ENCODE measurements at places on chromosomes 4 and X. TPM values are rescaled to one million over a fixed set of nuclear protein-coding genes. Genes with fewer than 3 reads are reported as not detected.

The TENM3 gene
- 5.4 TPM for total RNA-seq

The MGAT4D gene
- not detected for total RNA-seq

DNA sequence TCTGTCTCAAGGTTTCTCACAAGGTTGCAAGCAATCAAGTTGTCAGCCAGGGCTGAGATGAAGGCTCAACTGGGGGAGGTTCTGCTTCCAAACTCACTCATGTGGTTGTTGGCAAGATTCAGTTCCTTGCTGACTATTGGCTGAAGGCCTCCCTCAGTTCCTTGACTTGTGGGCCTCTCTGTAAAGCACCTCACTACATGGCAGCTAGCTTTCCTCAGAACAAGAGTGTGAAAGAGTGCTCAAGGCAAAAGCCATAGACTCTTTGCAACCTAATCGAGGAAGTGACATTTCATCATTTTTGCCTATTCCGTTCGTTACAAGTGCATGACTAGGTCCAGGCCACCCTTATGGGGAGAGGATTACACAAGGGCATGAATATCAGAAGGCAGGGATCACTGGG lies 52.0 kb downstream of the CXorf58 start:
- no peaks in the 10 kb centered on the region for H3K36me3 ChIP-seq
- DNase-seq = no peak
- no peak overlapping the region for H3K27ac ChIP-seq
- H3K4me1 ChIP-seq = no peaks in the 10 kb centered on the region

DNA sequence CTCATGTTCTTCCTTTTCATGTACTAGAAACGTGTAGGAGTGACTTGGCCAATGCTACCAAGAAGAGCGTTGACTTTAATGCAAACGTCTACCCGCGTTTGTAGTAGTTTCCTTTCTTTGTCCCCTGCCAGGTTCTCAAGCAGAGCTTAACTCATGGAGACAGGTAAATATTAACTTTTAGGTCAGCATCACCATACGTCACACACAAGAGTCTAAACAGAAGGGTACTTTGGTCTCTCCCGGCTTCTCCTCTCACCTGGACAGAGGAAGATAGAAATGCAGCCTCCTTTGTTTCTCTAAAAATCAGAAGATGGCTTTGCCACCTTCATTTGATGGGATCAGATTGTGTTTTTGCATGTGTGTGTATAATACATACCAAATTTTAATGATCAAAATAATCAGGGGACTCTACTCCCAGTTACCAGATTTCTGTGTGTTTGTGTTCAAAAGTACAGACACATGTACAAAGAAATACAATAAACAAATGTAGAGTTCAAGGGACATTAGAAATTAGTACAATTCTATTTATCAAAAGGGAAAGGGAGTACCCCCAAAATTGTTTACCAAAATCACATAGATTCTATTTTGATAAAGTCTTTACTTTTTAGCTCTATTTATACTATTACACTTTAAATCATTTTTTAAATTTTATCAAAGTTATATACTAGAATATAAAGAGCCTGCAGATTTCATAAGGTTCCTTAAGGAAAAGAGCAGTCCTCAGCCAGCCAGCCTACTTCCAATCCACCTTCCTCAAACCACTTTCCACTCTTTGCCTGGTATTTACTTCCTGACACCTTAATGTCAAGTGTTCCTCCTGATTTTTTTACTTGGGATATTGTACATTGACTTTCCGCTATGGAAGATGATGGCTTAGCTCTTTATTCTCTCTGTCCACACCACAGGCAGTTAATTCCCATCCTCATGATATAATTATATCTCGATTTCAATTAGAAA lies 195.5 kb downstream of the RELL1 start:
- H3K4me1 ChIP-seq = no peaks in the 10 kb centered on the region
- H3K36me3 ChIP-seq = no peaks in the 10 kb centered on the region
- no peak overlapping the region for H3K4me3 ChIP-seq
- H3K27ac ChIP-seq = no peak overlapping the region
- no peaks in the 10 kb centered on the region for H3K27me3 ChIP-seq
- no peak for DNase-seq

DNA sequence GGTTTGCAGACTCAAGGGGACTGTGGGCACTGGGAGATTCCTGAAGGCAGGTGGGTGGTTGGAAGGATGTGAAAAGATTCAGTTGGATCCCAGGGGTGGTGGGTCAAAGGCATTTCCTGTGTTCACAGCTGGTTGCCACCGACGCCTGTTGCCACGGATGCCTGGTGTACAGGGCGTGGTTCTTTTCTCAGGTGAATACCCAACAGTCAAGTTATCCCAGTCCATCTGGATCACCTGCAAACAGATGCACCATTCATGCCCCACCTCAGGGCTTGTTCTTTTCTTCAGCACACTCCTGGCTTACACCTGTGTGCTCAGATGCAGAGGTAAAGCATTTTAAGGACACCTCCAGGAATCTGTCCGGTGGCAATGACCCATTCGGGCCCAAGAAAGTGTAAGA lies 55.8 kb upstream of the SHOX start:
- no peaks in the 10 kb centered on the region for H3K27me3 ChIP-seq
- DNase-seq = no peak
- no peak overlapping the region for H3K4me3 ChIP-seq
- no peaks in the 10 kb centered on the region for H3K4me1 ChIP-seq

- H3K4me3 ChIP-seq = no peak overlapping the region
- H3K27me3 ChIP-seq = no peaks in the 10 kb centered on the region
- H3K4me1 ChIP-seq = no peaks in the 10 kb centered on the region
- no peak for DNase-seq
Observed at GRCh38 chr4:60042231-60042652, 1157.9 kb upstream of the ADGRL3 start.

GRCh38 chr4:18844726-18845125 lies 823.2 kb upstream of the LCORL start:
- no peak for DNase-seq
- H3K27me3 ChIP-seq = no peaks in the 10 kb centered on the region
- no peak overlapping the region for H3K4me3 ChIP-seq
- no peaks in the 10 kb centered on the region for H3K36me3 ChIP-seq
- no peak overlapping the region for H3K27ac ChIP-seq

GRCh38 chr4:133233922-133234321 lies 84.8 kb downstream of the PCDH10 start:
- no peaks in the 10 kb centered on the region for H3K36me3 ChIP-seq
- H3K4me1 ChIP-seq = no peaks in the 10 kb centered on the region
- no peak overlapping the region for H3K27ac ChIP-seq
- no peak overlapping the region for H3K4me3 ChIP-seq
- H3K27me3 ChIP-seq = no peaks in the 10 kb centered on the region
- no peak for DNase-seq

GRCh38 chrX:30880058-30880457 lies 9.0 kb downstream of the TAB3 start:
- no peaks in the 10 kb centered on the region for H3K27me3 ChIP-seq
- peaks cover 2% of the 10 kb centered on the region for H3K4me1 ChIP-seq
- DNase-seq = no peak
- no peak overlapping the region for H3K27ac ChIP-seq
- no peaks in the 10 kb centered on the region for H3K36me3 ChIP-seq
- no peak overlapping the region for H3K4me3 ChIP-seq

DNA sequence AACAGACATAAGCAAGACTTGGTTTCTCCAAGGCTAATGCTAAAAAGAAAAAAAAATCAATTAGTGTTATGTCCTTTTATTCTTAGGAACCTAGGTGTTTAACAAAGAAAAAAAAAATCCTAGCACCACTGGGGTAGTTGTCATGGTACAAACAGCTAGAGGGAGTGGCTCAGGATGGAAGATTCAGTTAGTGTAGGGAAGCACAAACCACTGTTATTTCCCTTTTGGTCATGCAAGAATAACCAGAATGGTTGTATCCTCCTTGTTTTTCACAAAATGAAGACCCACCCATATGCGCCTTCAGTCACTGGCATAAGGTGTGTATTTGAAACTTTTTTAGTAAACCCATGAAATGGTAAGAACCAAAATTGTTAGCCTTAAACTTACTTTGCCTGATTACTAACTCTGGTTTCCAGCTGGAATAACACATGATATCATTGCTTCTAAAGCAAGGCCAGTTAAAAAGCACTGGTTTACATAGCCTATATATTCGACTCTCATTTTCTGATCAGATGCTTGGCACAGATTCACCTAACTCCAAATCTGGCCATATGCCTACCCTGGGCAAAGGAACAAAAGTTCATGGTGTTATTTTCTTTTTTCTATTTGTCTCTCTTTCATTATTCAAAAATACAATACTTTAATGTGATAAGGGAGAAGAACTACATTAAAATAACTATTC lies 132.6 kb downstream of the SCFD2 start:
- H3K27ac ChIP-seq = no peak overlapping the region
- no peaks in the 10 kb centered on the region for H3K27me3 ChIP-seq
- H3K4me1 ChIP-seq = no peaks in the 10 kb centered on the region

- no peak overlapping the region for H3K27ac ChIP-seq
- no peak for DNase-seq
- H3K4me1 ChIP-seq = no peaks in the 10 kb centered on the region
- H3K27me3 ChIP-seq = no peaks in the 10 kb centered on the region
- H3K36me3 ChIP-seq = no peaks in the 10 kb centered on the region
- no peak overlapping the region for H3K4me3 ChIP-seq
Observed at GRCh38 chr4:67371615-67372014, 173.7 kb downstream of the CENPC start.

DNA sequence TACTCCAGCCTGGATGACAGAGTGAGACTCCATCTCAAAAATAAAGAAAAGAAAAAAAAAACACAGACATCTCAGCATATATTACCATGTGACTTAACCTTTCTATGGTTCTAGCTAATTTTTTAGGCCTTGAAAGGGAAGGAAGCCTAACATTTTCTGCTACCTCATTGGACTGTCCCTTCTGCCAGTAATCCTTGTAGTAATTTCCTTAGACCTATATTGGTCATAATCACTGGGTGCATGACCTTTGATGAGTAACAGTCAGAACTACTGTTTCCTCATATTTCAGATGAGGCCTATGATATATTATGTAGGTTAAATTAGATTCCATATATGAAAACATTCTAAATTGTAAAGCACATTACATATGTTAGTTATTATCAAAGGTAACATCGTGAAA lies 9.6 kb downstream of the XIAP start:
- no peaks in the 10 kb centered on the region for H3K27me3 ChIP-seq
- DNase-seq = no peak

- H3K4me1 ChIP-seq = no peaks in the 10 kb centered on the region
- no peak overlapping the region for H3K27ac ChIP-seq
- no peaks in the 10 kb centered on the region for H3K27me3 ChIP-seq
- no peak for DNase-seq
- no peak overlapping the region for H3K4me3 ChIP-seq
Observed at GRCh38 chr4:43763029-43763610, 685.5 kb downstream of the KCTD8 start.

Data from ovary (tissue), 10 donors.